B cell (primary cell): ENCODE measurements at places on chromosomes 6 and 20. TPM values are rescaled to one million over a fixed set of nuclear protein-coding genes. Genes with fewer than 3 reads are reported as not detected.
A peak's percentile ranks its signal among the peaks of the same experiment; 100 is the strongest.

DCDC2 gene
- not detected in 2 replicates for total RNA-seq

WTAP gene
- 165 TPM in 2 replicates for total RNA-seq

ORC3 gene
- 27.8 and 31.2 TPM in 2 replicates for total RNA-seq

FOXC1 gene
- total RNA-seq: 0.39 and 0.52 TPM in 2 replicates

ULBP3 gene
- total RNA-seq: 0.61 and 0.69 TPM in 2 replicates

FNDC11 gene
- 3.8 and 5.1 TPM in 2 replicates for total RNA-seq

MLIP gene
- total RNA-seq: not detected in 2 replicates

DNAAF9 gene
- 7.6 and 7.7 TPM in 2 replicates for total RNA-seq

- no peaks in the 10 kb centered on the region for H3K4me1 ChIP-seq
- no peak overlapping the region for H3K4me3 ChIP-seq
- H3K36me3 ChIP-seq: no peaks in the 10 kb centered on the region
- H3K27me3 ChIP-seq: no peaks in the 10 kb centered on the region
Measured at GRCh38 chr20:12327205-12327604, 409.5 kb downstream of the BTBD3 start.

- H3K4me3 ChIP-seq: no peak overlapping the region
- no peak overlapping the region for H3K27ac ChIP-seq
- no peak for DNase-seq
- no peaks in the 10 kb centered on the region for H3K27me3 ChIP-seq
- H3K4me1 ChIP-seq: peaks cover 37% of the 10 kb centered on the region
- H3K36me3 ChIP-seq: peaks cover 40% of the 10 kb centered on the region
Measured at GRCh38 chr6:43178150-43178549, 3.8 kb upstream of the CUL9 start.

DNA sequence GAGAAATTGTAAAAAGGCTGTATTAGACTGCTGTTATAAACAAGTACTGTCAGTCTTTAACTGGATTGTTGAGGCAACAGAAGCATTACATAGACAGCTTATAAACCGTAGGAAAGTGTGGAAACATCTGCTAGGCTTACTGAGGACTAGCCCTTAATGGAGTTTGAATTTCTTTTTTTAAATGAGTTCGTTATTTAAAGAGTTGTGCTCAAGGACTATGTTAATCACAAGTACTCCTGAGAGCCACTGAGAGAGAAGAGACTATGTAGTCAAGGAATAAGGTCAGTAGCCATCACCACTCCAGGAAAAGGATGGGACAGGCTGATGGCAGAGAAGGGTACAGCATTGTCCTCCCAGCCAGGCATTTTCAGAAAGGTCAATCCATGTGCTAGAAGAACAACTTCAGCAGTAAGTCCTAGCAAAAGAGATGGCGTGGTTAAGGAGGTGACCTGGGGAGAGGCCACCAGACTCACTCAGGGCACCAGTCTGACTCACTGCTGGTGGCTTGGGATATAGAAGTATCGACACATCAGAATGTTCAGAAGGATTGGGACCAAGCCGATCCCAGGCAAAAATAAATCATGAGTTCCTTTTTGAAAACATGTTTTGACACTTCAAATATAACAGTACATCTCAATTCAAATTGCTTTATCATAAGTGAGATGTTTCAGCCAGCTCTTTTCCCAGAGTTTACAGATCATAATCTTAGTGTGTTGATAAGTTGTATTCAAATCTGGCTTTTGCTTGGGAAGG, 6.4 kb downstream of the RPS12 start:
- H3K27ac ChIP-seq: peak overlapping the region; percentile 55
- peak; percentile 14 for DNase-seq
- H3K27me3 ChIP-seq: no peaks in the 10 kb centered on the region

GRCh38 chr20:22821081-22821727, 213.9 kb upstream of the SSTR4 start:
- no peaks in the 10 kb centered on the region for H3K27me3 ChIP-seq
- H3K27ac ChIP-seq: no peak overlapping the region
- H3K4me1 ChIP-seq: no peaks in the 10 kb centered on the region
- no peak for DNase-seq
- H3K36me3 ChIP-seq: no peaks in the 10 kb centered on the region

GRCh38 chr20:16505894-16506293, 67.4 kb downstream of the KIF16B start:
- peaks cover 28% of the 10 kb centered on the region for H3K36me3 ChIP-seq
- no peak overlapping the region for H3K4me3 ChIP-seq
- peak; percentile 56 for DNase-seq
- H3K27me3 ChIP-seq: no peaks in the 10 kb centered on the region

DNA sequence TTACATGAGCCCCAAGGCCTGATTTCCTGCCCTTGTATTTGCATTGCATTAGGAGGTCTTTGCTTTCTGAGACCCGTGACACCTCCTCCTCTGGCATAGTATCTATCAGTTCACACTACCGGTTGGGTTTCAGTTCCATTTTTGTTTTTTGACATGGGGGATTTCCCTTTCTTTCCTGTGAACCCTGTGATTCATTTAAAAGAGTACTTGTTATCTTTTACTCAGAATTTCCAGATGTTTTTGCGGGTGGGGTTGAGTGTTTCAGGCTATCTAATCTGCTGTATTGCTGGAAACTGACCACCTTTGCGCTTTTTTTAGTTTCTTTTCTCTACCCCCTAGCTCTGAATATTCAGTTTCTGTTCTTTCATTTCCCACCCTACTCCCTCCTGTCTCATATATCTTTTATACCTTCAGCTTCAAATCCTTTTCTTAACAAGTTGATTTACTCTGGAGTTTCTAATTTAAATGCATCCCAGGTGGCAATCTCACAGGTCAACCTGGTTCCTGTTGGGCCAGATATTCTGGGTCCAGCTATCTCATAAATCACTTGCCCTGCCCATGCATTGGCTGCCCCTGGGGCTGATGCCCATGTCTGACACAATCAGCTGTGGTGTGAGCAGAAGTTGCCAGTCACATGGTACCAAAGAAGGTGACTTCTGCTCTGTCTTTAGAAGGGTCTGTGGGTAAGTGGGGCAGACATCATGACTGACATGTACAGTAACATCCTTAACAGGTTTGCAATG, 14.3 kb upstream of the NCOA3 start:
- no peak overlapping the region for H3K4me3 ChIP-seq
- no peaks in the 10 kb centered on the region for H3K27me3 ChIP-seq
- peak overlapping the region; percentile 85 for H3K27ac ChIP-seq
- DNase-seq: peak; percentile 92

GRCh38 chr6:3390698-3391097, 66.2 kb downstream of the SLC22A23 start:
- no peak overlapping the region for H3K4me3 ChIP-seq
- DNase-seq: no peak
- H3K27ac ChIP-seq: no peak overlapping the region
- H3K4me1 ChIP-seq: peaks cover 21% of the 10 kb centered on the region

- H3K4me3 ChIP-seq: no peak overlapping the region
- H3K27ac ChIP-seq: no peak overlapping the region
Measured at GRCh38 chr6:1558388-1558787, 51.3 kb upstream of the FOXC1 start.

DNA sequence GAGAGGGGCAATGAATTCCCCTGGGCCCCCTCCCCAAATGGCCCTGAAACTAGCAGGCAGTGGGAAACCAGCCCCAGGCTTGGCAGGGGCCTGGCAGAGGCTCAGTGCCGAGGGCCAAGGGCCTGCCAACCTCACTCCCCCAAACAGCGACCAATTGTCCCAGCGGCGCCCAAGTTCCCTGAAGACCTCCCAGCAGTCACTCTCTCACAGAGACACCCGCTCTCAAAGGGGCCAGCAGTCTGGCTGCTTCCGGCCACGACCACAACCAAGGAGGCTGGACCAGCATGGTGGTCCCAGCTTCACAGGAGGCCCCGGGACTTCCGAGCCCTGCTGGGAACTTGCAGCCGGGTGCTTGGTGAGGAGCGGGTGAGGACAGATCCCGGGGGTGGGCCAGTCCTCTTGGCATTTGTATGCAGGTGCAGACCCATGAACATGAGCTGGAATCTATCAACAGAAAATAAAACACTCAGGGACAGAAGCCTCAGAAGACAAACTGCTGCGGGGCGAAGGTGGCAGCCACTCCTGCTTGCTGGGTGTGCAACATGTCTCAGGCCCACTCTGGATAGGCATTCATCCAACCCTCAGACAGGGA, 17.5 kb upstream of the SIRPA start:
- H3K4me3 ChIP-seq: no peak overlapping the region
- H3K36me3 ChIP-seq: no peaks in the 10 kb centered on the region
- DNase-seq: no peak

DNA sequence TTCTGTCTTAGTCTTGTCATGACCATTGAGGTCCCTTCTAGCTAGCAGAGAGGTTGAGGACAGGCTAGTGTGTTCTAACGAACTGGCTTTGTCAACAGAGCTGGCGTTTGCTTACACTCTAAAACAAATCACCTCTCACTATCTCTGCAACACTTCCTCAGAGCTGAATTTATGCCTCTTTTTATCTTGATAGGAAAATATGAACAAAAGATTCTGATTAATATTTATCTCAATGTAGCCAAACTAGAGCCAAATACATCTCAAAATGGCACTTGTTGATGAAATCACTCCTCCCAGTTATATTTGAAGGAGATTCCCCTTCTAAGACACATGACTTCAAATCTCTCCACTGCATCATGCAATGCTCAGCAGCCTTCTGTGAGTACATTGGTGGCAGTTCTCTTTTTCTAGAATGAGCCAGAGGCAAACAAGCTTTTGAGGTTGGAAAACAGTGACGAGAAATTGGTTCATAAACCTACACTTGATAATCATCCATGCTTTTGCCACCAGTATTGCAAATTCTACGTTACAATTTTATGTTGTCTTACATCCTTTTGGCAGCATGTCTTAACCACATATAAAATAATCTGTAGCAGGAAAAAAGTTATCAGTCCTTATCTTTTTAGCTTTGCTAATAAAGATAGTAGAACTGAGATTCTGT, 615.7 kb upstream of the CITED2 start:
- H3K27me3 ChIP-seq: no peaks in the 10 kb centered on the region
- no peak overlapping the region for H3K4me3 ChIP-seq
- H3K4me1 ChIP-seq: no peaks in the 10 kb centered on the region
- no peak for DNase-seq

DNA sequence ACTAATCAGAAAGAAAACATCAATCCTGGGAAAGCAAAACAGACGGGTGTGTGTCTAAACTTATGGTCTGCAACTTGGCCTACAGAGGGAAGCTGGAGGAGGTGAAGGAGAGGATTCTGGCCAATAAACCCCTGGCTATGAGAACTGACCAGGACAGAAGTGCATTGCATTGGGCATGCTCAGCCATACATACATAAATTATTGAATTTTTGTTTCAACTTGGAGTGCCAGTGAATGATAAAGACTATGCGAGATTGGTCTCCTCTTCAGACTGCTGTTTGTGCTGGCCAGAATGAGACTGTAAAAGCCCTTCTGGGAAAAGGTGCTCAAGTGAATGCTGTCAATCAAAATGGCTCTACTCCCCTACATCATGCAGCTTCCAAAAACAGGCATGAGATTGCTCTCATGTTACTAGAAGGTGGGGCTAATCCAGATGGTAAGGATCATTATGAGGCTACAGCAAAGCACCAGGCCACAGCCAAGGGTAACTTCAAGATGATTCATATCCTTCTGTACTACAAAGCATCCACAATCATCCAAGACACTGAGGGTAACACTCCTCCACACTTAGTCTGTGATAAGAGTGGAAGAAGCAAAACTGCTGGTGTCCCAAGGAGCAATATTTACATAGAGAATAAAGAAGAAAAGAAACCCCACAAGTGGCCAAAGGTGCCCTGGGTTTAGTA, 17.4 kb downstream of the ADNP start:
- peaks cover 6% of the 10 kb centered on the region for H3K36me3 ChIP-seq
- H3K4me3 ChIP-seq: no peak overlapping the region
- no peak for DNase-seq
- no peak overlapping the region for H3K27ac ChIP-seq

- H3K27me3 ChIP-seq: no peaks in the 10 kb centered on the region
- no peaks in the 10 kb centered on the region for H3K4me1 ChIP-seq
- no peak overlapping the region for H3K27ac ChIP-seq
- no peak overlapping the region for H3K4me3 ChIP-seq
- DNase-seq: no peak
Measured at GRCh38 chr6:21955053-21955595, 341.7 kb downstream of the PRL start.

DNA sequence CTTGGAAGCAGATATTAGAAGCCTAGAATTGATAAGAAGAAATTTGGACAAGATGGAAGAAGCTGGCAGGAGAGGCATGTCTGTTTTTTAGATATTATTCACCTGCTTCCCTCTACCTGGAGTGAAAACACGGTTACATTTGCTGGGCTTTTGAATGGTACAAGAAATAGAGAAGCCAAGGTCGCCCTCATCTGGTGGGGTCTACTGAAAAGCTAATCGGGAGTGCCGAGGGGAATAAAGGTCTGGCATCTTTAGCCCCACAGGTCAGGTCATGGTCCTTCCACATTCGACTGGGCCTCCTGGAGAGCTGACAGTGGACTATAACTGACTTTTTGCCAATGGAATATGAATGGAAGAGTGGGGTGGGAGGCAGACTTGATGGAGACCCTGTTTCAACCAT, 4.6 kb upstream of the C2 start:
- no peaks in the 10 kb centered on the region for H3K27me3 ChIP-seq
- no peaks in the 10 kb centered on the region for H3K4me1 ChIP-seq
- DNase-seq: peak; percentile 40
- no peaks in the 10 kb centered on the region for H3K36me3 ChIP-seq
- H3K27ac ChIP-seq: no peak overlapping the region

DNA sequence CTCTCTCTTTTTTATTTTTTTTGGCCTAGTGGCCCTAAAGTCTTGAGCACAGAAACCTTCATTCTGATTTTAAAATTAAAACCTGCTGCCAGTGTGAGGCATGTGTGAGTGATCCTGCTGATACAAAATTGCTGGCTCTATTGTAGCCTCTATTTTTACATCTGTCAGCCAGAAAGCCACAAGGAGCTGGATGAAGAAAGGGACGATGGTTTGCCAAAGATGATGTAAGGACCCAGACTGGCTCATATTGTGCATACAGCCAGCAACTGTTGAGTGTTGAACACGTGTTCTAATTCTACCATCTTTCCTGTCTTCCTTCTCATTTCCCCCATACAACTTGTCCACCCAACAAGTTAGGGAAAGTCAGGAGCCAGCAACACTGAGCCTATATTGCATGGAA, 40.8 kb upstream of the ATXN1 start:
- no peaks in the 10 kb centered on the region for H3K27me3 ChIP-seq
- H3K4me3 ChIP-seq: no peak overlapping the region
- DNase-seq: no peak

GRCh38 chr6:57085471-57085870, 4.5 kb upstream of the ZNF451 start:
- no peaks in the 10 kb centered on the region for H3K27me3 ChIP-seq
- H3K4me3 ChIP-seq: no peak overlapping the region
- H3K4me1 ChIP-seq: no peaks in the 10 kb centered on the region
- H3K36me3 ChIP-seq: no peaks in the 10 kb centered on the region
